ENCODE measurements at places on chromosomes 3 and 15.

- no peak for DNase-seq
These were observed 98.3 kb downstream of the SEC22A start for GRCh38 chr3:123300056-123300455.

DNA sequence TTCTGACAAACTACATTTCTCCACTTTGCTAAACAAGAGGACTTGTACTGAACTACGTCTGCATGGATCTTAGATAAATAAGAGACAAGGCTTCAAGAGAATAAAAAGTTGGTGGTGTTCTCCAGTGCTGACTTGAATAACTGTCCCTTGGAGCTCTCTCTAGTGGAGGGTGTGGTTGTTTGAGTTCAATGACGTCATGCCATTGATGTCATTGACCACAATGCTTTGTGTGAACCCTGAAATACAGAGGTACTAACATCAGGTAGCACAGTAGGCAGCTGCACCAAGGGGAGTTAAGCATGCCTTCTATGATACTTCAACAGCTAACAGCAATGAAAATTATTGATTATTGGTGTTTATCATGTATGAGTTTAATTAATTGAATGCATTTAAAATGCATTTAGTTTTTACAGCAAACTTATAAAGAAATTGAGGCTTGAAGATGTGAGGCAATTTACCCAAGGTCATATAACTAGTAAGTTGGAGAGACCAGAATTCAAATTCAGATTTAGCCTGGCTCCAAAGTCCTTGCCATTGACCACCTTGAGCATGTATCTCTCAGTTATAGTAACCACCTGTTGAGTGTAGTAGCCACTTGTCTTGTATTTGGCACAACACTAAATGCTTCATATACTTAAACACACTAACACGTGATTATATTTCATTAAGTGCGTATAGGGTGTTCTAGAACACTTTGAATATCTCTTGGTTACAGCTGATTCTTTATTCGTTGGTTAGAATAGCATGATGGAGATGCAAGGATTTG lies 126.0 kb upstream of the ANKRD28 start:
- DNase-seq: no peak

DNA sequence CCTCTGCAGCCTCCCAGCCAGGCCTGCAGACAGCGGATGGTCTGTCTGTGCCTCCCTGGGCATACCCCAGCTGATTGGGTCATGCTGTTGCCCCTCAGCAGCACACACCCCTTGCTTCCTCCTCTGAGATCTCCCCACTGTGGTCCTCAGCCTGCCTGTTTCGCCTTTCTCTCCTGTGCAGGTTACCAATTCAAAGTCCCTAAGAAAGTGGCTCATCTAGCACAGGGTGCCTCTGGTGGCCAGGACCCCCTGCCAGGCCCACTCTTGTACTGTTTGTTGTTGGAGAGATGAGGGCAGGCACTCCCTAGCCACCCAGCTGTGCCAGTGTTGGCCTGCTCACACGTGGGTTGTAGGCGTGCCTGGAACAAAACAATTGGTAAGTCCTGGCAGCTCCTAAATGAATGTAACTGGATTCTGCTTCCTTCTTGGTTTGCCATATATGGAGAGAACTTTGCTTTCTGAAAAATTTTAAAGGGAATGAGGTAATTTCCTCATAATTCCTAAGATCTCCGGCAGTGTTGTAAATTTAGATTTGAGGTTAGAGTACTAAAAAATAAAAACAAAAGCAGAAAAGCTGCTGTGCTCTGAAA lies 213.2 kb upstream of the IL12A start:
- DNase-seq: no peak

GRCh38 chr3:125179143-125179883 lies 33.2 kb downstream of the SLC12A8 start:
- DNase-seq: no peak

DNA sequence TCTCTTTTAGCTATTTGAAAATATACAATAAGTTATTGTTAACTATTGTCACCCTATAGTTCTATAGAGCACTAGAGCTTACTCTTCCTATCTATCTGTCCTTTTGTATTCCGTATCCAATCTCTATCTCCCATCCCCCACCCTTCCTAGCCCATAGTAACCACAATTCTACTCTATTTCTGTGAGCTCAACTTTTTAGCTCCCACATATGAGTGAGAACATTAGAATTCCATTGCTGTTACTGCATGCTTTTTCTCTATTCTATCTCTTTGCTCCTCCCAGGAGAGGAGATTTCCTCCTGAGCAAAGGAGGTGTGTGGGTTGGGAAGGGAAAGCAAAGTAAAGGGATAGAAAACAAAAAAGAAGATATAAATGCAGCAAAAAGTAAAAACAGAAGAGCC lies 105.6 kb upstream of the SLC4A7 start:
- DNase-seq: no peak

DNA sequence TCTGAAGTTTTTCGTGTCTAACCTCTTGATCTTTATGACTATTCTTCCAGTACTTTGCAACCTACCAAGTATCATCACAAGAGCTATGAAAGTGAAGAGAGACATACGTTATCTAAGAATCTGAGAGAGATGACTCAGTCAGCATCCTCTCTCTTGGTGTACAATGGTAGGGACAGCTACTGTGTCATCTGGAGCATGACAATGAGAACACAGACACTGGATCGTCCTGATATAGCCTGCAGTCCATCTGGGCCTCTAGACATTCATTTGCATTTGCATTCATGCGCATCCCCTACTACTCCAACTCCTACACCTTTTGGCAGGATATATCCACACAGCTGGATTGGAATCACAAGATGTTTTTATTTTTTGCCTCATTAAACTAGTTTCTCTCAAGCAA lies 115.2 kb downstream of the PEX5L start:
- no peak for DNase-seq

- DNase-seq: no peak
These were observed at the start of gene SLC6A1 for GRCh38 chr3:10992017-10992942. SLC6A1 (plus strand) TSS chr3:10992748; CDS start chr3:11017212, 24,464 bp downstream.

GRCh38 chr3:49841126-49841696 lies 15.2 kb downstream of the TRAIP start:
- no peak for DNase-seq

- DNase-seq: no peak
These were observed 365.7 kb downstream of the GABRG3 start for GRCh38 chr15:27336676-27337075.

GRCh38 chr3:3817865-3818264 lies 18.6 kb downstream of the LRRN1 start:
- DNase-seq: no peak

- DNase-seq: peak; percentile 66
These were observed at the start of gene TRPM7 for GRCh38 chr15:50686469-50687301. TRPM7 (minus strand) TSS chr15:50686797; CDS start chr15:50686533, 264 bp downstream.

- DNase-seq: no peak
These were observed 72.0 kb downstream of the PDZRN3 start for GRCh38 chr3:73552700-73553099.

DNA sequence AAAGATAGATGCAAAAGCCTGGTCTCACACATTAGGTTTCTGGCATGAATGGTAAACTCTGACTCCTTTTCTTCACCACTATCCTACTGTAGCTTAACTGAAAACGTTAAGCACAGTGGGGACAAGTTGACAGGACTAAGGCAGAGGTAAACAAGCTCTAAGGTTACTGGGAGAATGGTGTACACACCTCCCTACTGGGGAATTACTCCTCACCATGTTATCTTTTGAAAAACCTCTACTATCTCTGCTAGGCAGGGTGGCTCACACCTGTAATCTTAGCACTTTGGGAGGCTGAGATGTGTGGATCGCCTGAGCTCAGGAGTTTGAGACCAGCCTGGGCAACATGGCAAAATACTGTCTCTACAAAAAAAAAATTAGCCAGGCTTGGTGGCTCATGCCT lies 29.1 kb downstream of the IP6K1 start:
- DNase-seq: no peak

DNA sequence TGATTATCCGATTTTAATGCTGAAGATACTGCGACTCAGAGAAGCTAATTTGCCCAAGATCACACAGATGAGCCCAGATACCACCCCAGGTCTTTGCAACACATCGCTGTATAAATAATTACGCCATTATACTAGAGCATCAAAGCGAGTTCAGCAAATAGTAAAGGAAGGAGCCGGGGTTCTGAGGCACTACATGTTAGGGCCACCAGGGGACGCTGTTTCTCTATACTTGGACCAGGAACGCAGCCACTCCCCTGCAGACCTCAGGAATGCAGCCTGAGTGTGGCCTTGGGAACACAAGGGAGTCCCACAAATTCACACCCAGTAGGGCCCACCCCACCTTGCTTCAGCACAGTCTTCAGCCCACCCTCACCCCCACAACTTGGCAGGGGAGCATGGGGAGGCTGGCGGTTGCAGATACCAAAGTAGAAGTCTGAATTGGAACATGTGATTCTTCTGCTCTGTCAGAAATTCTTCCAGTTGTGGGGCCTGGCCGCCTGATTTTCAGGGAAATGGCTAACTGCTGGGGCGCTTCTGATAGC lies 57.8 kb upstream of the RYK start:
- DNase-seq: peak; percentile 76

DNA sequence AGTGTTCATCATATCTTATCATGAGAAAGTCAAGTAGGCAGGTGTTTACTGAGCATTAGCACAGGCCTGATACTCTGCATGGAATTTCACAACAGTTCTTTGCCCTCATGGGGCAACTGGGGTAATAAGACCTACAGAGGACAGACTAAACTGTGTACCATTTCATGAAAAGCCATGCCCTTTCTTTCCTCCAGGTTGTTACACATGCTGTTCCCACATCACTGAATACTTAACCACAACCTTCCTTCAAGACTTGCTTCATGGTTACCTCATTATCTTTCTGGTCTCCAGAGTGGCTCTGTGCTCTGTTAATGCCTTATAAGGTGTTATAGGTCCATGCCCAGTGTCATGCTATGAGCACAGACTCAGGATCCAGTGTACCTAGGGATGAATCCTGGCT lies 28.2 kb upstream of the RSL24D1 start:
- no peak for DNase-seq

DNA sequence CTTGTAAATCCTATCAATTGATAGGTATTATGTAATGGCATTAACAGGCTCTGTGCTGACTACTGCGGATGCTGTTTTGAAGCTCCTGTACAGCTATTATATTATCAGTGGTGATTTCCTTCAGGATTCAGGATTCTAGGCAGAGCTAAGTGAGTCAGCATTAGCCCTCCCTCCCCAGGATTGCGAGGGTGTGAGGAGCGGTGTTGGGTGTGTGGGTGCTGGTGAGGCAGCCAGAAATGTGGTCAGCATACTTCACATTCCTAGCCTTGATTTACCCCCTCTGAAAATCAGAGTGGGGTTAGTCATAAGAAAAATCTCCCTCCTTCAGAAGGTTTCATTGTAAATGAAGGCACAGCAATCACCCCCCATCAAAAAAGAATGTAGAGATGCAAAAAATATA lies 72.5 kb downstream of the SNTN start:
- DNase-seq: no peak

DNA sequence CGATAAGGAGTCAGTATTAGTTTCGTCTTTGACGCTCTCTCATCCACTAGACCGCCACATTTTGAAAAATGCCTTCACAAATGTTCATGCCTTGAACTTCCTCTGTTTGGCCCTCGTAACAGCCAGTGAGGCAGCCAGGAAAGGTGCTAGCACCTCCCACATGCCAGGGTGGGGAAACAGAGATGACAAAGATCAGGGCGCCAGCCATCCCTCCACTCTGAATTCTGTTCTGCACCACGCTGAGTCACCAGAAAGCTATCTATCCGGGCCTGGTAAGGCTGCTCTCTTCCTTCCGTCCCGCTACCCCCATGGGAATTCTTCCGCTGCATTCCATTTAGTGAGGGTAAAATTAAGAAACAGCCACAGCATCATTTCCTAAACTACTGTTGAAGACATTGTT lies 31.3 kb upstream of the BCL2L10 start:
- no peak for DNase-seq

- DNase-seq: peak; percentile 45
These were observed 40.1 kb downstream of the VGLL4 start for GRCh38 chr3:11603628-11604027.

DNA sequence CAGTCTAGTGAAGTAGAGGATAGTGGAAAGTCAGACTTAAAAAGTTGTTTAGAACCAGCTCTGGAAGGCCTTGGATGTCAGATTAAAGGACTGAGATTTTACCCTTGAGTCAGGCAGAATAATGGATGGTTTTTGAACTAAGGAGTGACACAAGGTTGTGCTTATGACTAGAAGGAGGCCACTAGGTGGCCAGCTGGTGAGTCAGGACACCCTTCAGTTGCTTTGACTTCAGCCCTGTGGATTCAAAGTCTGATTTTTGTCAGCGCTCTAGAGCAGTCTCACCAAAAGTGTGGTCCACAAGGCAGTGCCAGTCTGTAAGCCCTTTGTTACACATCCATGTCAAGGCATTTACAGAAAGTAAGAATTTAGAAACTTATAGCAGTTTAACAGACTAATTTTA lies 3.8 kb upstream of the GABPB1 start:
- peak; percentile 54 for DNase-seq

DNA sequence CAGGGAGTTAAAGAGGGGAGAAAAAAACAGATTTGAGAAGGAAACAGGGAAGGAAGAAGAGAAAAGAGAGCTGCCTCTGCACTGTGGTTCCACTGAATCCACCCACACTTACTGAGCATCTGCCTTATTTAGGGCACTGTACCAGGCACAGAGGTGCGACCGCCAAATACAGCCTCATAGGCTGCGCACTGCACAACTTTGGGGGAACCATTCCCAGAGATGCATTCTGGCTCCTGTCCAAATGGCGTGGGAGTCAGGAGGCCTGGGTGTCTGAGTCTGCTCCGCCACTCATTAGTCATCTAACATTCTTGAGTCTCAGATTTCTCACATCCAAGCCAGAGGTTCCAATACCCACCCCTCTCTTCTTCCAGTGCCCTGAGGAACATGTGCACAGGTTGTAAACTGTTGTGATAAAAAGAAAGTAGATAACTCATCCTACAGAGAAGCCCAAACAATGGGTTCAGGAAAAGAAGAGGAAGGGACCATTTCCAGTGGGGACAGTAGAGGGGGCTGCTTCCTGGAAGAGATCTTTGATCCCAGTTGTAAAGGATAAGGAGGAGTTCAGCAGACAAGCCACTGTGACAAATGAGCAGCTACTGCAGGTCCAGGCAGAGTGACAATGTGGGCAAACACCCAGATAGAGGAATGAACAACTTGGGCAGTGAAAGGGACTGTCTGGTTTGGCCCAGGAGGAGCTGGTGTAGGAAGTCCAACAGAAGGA lies 254.6 kb downstream of the UACA start:
- DNase-seq: peak; percentile 53

GRCh38 chr3:8678751-8679150 lies 34.2 kb upstream of the SSUH2 start:
- no peak for DNase-seq

DNA sequence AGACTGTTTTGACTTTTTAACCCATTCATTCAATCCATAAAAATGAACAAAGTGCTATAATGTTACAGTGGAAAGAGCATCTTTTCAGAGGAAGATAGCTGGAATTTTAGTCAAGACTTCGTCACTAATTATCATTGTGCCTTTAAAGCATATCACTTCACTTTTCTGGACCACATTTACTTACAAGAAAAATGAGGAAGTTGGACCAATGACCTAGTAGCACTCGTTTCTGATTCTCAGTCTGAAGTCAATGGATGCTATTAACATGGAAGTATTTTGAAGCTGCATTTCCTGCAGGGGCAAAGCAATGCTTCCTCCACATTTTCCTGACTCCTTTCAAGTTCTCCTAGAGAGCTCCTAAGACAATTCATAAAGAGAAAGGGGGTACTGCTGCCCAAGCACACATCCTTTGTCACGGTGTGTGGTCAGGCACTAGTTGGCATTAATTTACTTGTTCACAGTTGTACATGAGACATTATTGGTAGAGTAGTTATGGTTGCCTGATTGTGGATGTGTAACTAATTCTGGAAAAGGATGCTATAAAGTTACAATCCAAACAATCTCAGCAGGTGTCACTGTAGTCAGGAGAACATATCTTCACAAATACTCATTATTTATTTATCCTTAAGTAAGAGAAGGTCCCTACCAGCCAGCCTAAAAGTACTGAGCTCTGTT lies 1049.1 kb downstream of the FHIT start:
- DNase-seq: no peak

Measured in SW 1271 (cell line).